Mesendoderm (in vitro differentiated cells): ENCODE measurements at places on chromosomes 12 and 14.

GRCh38 chr14:70036665-70037064 lies 152.1 kb downstream of the SLC8A3 start:
- H3K4me3 ChIP-seq = no peak overlapping the region
- H3K36me3 ChIP-seq = no peaks in the 10 kb centered on the region
- no peak overlapping the region for H3K27ac ChIP-seq
- peak; percentile 35 for DNase-seq
- H3K4me1 ChIP-seq = peaks cover 6% of the 10 kb centered on the region

DNA sequence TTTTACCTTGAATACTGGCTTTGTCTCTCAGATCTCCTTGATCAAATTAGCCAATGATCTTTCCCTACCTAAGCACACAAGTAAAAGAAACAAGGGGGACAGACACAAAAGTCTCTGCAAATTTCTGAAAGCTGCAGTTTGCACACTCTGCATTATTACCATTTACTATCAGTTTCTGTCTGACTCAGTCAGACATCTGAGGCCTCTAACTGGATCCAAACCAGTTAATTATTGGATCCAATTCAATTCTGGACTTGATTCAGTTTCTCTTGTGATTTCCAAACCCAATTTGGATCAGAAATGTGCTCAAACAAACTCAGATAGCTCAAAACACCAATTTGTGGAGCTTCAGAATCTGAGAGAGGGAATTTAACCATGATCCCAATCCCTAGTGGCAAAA lies 16.6 kb downstream of the SSTR1 start:
- H3K4me1 ChIP-seq = no peaks in the 10 kb centered on the region
- H3K27me3 ChIP-seq = no peaks in the 10 kb centered on the region
- H3K27ac ChIP-seq = no peak overlapping the region

GRCh38 chr14:96698960-96699539 lies 98.1 kb upstream of the VRK1 start:
- no peak for DNase-seq
- H3K27ac ChIP-seq = no peak overlapping the region
- H3K4me1 ChIP-seq = peaks cover 8% of the 10 kb centered on the region
- H3K27me3 ChIP-seq = no peaks in the 10 kb centered on the region
- H3K36me3 ChIP-seq = no peaks in the 10 kb centered on the region
- H3K4me3 ChIP-seq = no peak overlapping the region

GRCh38 chr12:32285021-32285420 lies 114.3 kb upstream of the FGD4 start:
- H3K36me3 ChIP-seq = no peaks in the 10 kb centered on the region
- H3K4me1 ChIP-seq = peaks cover 4% of the 10 kb centered on the region
- no peak overlapping the region for H3K27ac ChIP-seq
- no peak for DNase-seq

- no peaks in the 10 kb centered on the region for H3K4me1 ChIP-seq
- no peaks in the 10 kb centered on the region for H3K27me3 ChIP-seq
- H3K4me3 ChIP-seq = no peak overlapping the region
- H3K27ac ChIP-seq = no peak overlapping the region
- no peaks in the 10 kb centered on the region for H3K36me3 ChIP-seq
Observed at GRCh38 chr12:20492251-20492760, 124.0 kb downstream of the PDE3A start.

GRCh38 chr14:45743884-45744283 lies 490.9 kb upstream of the MIS18BP1 start:
- H3K27me3 ChIP-seq = no peaks in the 10 kb centered on the region
- no peaks in the 10 kb centered on the region for H3K36me3 ChIP-seq
- no peak overlapping the region for H3K27ac ChIP-seq
- no peak for DNase-seq

DNA sequence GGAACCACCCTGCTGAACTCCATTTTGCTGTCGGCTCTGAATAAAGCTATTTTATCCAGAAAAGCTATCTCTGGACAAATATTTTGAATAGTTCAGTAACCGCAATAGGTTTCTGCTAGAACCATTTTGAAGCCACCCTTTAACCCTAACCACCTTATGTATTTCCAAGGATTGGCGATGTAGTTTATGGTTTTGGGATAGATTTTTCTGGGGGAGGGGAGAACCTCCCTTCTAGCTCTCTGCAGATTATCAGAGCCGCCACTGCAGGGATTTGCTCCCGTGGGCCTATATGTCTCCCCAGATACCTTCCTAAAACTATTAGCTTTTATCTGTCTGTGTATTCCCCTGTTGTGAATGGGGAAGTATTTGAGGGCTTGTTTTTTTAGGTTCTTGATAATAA lies 1.8 kb upstream of the TUBA1B start:
- peak; percentile 2 for DNase-seq
- peaks cover 9% of the 10 kb centered on the region for H3K36me3 ChIP-seq
- H3K4me3 ChIP-seq = no peak overlapping the region
- H3K4me1 ChIP-seq = peaks cover 8% of the 10 kb centered on the region
- H3K27ac ChIP-seq = no peak overlapping the region

- H3K4me3 ChIP-seq = no peak overlapping the region
- H3K27me3 ChIP-seq = no peaks in the 10 kb centered on the region
- DNase-seq = no peak
- no peak overlapping the region for H3K27ac ChIP-seq
Observed at GRCh38 chr14:100105357-100106169, 40.3 kb downstream of the EVL start.

- no peaks in the 10 kb centered on the region for H3K36me3 ChIP-seq
- no peaks in the 10 kb centered on the region for H3K27me3 ChIP-seq
- H3K4me3 ChIP-seq = no peak overlapping the region
- peak overlapping the region; percentile 49 for H3K27ac ChIP-seq
- H3K4me1 ChIP-seq = peaks cover 8% of the 10 kb centered on the region
Observed at GRCh38 chr12:47768323-47768811, 4.7 kb upstream of the SLC48A1 start.

DNA sequence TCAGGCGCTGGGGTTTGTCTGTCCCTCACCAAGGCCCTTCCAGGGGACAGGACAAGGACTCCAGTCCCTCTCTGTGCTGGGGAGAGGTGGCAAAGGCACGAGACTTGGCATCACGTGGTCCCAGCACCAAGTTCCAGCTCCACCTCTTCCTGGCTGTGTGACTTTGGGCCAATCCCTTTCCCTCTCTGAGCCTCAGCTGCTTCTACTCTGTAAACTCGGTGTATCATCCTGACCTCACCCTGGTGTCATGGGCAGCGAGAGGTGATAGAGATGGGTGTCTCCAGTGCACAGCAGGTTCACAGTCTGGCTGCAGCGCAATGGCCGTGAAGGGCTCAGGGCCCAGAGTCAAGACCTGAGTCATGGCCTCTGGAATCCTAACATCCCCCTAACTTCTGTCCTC lies 54.0 kb downstream of the MVK start:
- H3K27me3 ChIP-seq = no peaks in the 10 kb centered on the region
- no peak for DNase-seq
- no peaks in the 10 kb centered on the region for H3K4me1 ChIP-seq
- no peaks in the 10 kb centered on the region for H3K36me3 ChIP-seq
- H3K27ac ChIP-seq = no peak overlapping the region
- H3K4me3 ChIP-seq = no peak overlapping the region

- H3K27ac ChIP-seq = no peak overlapping the region
- no peaks in the 10 kb centered on the region for H3K27me3 ChIP-seq
- no peak for DNase-seq
- no peak overlapping the region for H3K4me3 ChIP-seq
- peaks cover 5% of the 10 kb centered on the region for H3K4me1 ChIP-seq
Observed at GRCh38 chr12:122896662-122897061, 738 bp upstream of the VPS37B start.

- no peak for DNase-seq
- H3K36me3 ChIP-seq = peaks cover 31% of the 10 kb centered on the region
- no peak overlapping the region for H3K27ac ChIP-seq
- H3K4me3 ChIP-seq = no peak overlapping the region
Observed at GRCh38 chr12:52900896-52901714, 3.8 kb downstream of the KRT8 start.

GRCh38 chr14:75298187-75298965 lies 19.7 kb downstream of the FOS start:
- H3K4me3 ChIP-seq = no peak overlapping the region
- H3K27ac ChIP-seq = no peak overlapping the region
- DNase-seq = no peak
- no peaks in the 10 kb centered on the region for H3K27me3 ChIP-seq
- peaks cover 11% of the 10 kb centered on the region for H3K4me1 ChIP-seq

DNA sequence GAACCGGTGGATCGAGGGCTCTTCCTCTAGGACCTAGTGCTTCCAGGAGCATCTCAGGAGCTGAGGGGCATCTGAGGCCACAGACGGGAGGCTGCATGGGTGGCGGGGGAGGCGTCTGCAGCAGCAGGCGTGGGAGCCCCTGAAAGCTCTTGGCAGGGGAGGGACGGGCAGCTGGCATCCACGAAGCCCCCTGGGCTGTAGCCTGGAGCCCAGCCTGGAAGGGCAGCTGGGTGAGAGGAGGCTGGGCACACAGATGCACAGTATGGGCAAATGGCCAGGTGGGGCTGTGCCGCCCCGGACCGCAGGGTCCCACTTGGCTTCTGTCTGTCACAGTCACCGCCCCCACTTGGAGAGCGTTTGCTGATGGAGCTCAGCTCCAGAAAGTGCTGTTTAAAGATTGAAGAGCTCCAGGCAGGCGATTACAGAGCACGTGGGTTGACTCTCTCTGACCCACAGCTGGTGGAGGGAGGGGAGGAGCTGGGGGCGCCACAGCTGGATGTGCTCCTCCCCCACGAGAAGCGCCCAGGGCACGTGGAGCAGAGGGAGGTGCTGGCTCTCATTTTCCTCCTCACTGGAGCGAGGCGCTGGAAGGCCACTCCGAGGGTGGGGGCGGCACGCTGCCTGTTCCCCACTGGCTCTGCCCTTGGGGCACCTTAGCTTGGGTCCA lies 155.0 kb upstream of the C14orf180 start:
- DNase-seq = no peak
- H3K4me3 ChIP-seq = no peak overlapping the region
- no peaks in the 10 kb centered on the region for H3K4me1 ChIP-seq
- H3K27me3 ChIP-seq = no peaks in the 10 kb centered on the region
- no peak overlapping the region for H3K27ac ChIP-seq
- no peaks in the 10 kb centered on the region for H3K36me3 ChIP-seq
